ENCODE measurements at places on chromosomes 1 and 21.

DNA sequence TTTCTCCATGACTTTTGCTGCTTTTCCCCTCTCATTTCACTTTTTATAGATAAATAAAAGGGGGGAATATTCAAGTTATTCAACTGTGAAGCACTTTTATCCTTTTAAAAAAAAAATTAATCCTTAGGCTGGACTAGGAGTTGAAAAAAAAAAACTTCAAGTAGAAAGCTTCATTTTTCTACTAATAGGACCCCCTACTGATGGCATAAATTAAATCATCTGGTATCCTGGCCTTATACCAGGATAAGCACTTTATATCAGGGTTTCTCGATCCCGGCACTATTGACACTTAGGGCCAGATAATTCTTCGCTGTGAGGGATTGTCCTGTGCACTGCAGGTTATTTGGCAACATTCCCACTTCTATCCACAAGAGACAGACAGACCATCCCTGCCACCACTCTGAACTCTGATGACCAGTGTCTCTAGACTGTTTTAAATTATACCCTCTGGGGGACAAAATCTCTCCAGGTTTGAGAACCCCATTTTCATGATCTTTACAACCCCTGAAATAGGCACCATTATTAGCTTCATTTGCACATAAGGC is 17.6 kb downstream of the USP33 start:
- no peak for DNase-seq

GRCh38 chr1:1073743-1074587 is at the start of gene RNF223:
RNF223 (minus strand) TSS chr1:1074306; CDS start chr1:1072566, 1,740 bp downstream.
- no peak for DNase-seq

GRCh38 chr1:153023109-153023508 is 7.9 kb upstream of the SPRR1B start:
- no peak for DNase-seq

- no peak for DNase-seq
Observed at GRCh38 chr21:41079159-41079558, 88.8 kb upstream of the BACE2 start.

GRCh38 chr21:25425156-25425555 is 182.1 kb downstream of the MRPL39 start:
- DNase-seq = no peak

DNA sequence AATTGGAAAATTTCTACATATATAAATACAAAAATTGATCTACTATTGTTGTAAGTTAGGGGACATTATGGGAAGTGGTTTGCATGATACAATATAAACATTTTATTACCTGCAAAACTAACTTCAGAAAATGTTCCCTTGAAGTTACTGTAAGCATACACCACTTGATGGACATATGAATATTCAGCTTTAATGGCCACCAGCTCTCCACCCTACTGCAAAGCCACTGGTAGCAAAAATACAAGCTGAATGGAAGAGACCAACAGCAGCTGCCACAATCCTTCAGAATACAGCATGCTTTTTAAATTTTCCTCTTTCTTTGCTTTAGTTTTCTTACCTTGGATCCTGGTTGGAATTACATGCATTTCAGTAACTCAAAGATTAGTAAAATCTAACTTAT is 69.8 kb downstream of the COQ8A start:
- no peak for DNase-seq

GRCh38 chr1:224502459-224503160 is 68.0 kb upstream of the WDR26 start:
- peak; percentile 85 for DNase-seq

DNA sequence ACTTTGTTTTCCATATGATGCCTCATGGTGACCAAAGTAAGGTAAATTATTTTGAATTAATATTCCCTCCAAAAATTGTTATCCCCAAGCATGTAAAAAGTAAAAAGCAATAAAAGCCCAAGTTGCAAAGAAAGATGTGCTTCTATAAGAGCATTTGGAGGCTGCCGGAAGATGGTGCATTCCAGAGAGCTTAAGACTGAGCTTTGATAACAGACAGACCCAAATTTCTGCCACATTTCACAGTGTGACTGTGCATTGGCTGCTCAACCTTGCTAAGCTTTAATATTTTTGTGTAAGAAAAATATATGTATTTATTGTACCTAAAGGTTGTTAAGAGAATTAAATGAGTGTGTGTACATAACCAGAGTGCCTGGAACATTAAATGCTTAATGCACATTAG is 67.9 kb downstream of the CYYR1 start:
- no peak for DNase-seq

GRCh38 chr1:151837884-151838221 is 1.8 kb downstream of the C2CD4D start:
- no peak for DNase-seq

DNA sequence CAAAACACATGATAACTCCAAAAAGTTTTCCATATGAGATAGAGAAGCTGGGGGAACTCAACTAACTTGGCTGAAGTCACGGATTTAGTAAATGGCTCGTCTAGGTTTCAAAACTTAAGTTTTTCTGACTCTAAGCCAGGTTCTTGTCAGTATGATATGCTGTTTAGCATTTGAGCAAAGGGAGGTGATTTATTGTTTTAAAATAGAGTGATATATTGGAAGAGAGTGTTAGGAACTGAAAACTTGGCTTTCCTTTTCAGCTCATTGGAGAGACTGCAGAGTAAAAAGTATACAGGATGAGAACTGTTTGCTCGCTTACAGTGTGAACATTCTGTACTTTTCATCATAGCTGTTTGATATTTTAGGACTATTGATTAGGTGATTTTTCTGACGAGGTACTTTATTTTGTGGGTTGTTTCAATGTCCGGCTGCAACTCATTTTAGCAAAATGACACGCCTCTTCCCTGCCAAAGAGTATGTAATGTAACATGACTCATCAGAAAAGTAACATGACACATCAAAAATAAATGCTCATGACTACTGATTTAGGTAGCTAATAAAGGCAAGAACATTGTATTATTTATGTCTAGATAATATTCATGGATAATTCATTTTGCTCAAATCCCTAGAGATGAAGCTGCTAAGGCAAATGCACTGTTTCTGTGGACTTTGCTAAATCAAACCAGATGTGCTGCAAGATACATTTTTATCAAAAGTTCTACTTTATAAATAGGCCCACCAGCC is 355.1 kb downstream of the GPATCH2 start:
- DNase-seq = no peak

GRCh38 chr1:1371746-1372711 is 3.0 kb downstream of the AURKAIP1 start:
- DNase-seq = no peak
